ENCODE measurements at places on chromosomes 6 and 20.

GRCh38 chr6:143964674-143965081, 43.4 kb downstream of the PLAGL1 start:
- DNase-seq: no peak

DNA sequence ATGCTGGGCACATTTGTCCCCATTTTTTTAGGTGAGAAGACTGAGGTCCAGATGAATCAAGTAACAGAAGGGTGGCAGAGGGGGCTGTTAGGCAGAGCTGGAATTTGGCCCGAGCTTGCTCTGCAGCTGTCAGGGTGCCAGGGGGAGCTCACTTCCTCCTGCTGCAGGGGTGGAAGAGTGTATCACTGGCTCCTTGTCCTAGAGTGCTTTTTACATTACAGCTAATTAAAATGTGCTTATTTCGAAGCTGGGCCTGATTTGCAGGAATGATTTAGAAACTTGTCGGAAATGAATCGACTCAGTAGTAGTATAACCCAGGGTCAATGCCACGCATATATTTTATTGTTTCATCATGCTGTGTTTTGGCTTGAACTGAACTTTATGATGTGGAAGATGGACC, 11.1 kb downstream of the TOX2 start:
- DNase-seq: peak; percentile 46

DNA sequence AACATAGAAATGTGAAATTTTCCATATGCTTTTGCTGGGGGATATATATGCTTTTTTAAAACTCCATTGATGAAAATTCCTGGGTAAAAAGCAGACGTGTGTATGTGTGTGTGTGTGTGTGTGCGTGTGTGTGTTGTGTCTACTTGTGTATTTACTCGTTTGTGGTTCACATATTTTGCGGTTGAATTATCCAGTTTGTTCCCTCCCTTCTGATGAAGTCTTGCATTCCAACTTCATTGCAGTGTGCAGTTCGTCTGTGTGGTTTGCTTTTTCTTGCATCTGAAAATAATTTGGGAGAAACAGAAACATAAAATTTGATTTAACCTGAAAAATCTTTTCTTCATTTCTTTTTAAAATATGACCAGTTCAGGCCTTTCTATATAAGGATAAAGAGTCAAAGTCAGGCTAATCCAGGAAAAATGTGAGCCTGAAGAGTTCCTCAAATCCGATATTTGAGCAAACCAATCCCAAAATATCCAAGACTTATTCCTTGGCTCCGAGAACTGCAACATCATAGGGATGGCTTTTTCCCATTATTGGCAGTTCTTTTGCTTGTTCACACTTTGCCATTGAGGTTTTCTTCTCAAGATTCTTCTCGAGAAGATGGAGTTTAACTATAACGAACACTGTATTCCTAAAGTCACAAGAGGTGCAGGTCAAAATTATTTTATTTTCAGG, 202.2 kb upstream of the CCN2 start:
- DNase-seq: no peak

GRCh38 chr20:46550461-46550860, at the start of gene OCSTAMP:
OCSTAMP (minus strand) TSS chr20:46550654; CDS start chr20:46550560, 94 bp downstream.
- no peak for DNase-seq

- DNase-seq: no peak
Observed at GRCh38 chr6:154749341-154749740, 16.1 kb downstream of the SCAF8 start.

DNA sequence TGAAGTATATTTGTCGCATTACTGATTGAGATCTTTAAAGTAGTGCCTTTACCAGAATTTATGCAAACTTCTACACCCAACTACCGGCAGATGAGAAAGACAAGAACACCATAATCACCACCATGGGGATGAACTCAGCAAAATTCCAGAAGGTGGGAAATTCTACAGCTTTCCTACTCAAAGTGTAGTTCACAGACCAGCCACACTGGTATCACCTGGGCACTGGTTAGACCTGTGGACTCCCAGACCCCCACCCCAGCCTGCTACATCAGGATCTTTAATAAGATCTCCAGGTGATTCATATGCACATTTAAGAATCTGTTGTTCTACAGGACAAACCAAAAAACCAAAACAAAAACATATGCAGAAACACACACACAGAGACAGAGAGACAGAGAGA, 67.9 kb downstream of the POPDC3 start:
- no peak for DNase-seq

- DNase-seq: no peak
Observed at GRCh38 chr20:40160097-40160550, 528.9 kb downstream of the MAFB start.

DNA sequence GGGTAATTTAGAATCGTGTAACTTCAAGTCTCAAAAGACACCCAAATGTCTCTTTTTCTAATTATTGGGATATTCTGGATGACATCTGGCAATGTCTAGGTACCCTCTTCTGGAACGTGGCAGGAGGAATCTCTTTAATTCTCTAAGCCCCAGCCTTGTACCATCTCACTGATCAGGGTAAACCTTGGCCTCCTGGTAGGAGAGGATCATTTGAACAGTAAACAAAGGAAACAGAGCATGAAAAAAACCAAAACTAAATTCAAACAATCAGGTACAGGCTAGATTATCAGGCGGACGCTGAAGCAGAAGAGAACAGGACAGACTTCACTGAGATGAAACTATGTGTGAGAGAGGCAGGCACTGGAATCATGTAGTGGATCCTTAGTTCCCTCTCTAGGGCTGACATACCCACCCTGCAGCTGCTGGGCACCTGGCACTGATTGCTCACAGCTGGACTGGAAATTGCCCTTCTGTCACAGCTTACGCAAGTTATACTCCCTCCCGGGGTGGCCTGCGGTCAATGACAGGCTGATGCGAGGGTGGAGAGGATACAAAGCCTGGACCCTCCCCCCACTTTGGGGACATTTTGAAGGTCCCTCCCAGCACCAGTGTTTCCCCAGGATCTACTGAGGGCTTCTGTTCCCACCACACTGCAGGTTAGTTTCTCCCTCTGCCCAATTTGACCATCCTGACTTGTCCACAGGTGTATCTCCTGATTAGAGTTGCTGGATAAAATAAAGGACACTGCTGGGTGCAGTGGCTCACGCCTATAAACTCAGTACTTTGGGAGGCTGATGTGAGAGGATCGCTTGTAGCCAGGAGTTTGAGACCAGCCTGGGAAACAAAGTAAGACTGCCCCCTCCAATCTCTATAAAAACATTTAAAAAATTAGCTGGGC, 20.6 kb upstream of the ZBTB24 start:
- DNase-seq: peak; percentile 79

DNA sequence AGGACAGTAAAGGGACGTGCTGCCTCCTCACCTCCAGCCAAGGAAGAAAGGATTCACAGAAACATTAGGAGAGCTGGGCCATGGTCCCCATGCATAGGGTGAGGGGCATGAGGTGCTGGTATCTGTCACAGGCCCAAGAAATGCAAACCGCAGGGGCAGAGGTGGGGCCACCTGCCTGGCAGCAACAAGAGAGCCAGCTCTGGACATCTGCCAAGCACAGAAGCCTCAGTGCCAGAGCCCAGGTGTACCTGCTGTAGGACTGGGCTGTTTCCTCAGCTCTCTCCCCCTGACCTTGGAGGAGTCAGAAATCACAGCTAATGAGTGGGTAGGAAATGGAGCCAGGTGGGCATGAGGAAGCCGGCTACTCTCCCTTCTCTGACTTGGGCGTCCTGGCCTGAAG, 45.3 kb downstream of the SLC2A12 start:
- DNase-seq: peak; percentile 59

GRCh38 chr20:57654363-57654997, 34.3 kb upstream of the ZBP1 start:
- peak; percentile 31 for DNase-seq

DNA sequence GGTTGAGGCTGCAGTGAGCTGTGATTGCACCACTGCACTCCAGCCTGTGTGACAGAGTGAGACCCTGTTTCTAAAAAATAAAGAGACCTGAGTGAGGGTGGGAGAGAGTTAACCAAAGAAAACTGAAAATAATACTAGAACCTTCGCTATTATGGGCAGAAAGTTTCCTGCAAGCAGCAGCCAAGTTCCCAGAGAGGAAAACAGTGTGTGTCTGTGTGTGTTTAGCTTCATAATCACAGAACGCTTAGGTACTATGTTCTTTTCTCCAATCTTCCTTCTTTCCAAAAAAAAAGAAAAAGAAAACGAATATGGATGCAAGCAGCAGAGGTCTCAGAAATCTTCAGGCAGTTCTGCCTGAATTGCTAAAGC, 170.0 kb downstream of the LY86 start:
- DNase-seq: no peak

GRCh38 chr20:25526446-25526845, 58.9 kb downstream of the NINL start:
- DNase-seq: no peak

DNA sequence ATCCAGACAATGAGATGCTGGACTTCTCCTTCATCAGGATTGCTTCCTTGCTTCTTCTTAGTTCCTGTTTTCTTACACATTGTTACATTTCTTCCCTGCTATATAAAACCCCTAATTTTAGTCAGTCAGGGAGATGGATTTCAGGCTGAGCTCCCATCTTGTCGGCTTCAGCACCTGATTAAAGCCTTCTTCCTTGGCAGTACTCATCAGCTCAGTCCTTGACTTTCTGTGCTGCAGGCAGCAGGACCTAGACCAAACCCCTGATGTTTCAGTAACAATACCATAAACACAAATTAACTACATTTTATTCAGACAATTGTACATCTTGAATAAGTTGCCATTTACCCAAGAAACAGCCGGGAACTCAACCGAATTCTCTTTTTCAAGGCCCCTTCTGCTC, 156.4 kb upstream of the RREB1 start:
- no peak for DNase-seq

DNA sequence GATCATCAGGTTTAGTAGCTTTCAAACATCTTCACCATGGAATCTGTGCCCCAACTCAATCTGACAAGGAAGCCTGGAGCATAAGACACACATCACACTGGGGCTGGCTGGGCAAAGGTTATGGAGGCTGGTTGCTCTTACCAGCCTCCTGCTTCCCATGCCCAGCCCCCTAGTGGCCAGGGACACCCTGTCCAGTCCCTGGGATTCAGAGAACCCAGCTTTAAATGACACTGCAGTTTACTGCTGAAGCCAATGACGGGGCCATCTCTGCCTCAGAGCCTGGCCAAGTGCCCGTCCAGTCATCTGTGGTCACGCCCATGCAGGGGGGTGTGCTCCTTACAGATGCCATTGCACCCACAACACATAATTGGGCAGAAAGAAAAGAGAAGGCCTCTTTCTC, 272.9 kb downstream of the SMOC2 start:
- peak; percentile 51 for DNase-seq

GRCh38 chr6:25024821-25025220, 89.1 kb upstream of the RIPOR2 start:
- DNase-seq: no peak

- DNase-seq: no peak
Observed at GRCh38 chr6:127518191-127518709, 885 bp downstream of the MTCL3 start.

DNA sequence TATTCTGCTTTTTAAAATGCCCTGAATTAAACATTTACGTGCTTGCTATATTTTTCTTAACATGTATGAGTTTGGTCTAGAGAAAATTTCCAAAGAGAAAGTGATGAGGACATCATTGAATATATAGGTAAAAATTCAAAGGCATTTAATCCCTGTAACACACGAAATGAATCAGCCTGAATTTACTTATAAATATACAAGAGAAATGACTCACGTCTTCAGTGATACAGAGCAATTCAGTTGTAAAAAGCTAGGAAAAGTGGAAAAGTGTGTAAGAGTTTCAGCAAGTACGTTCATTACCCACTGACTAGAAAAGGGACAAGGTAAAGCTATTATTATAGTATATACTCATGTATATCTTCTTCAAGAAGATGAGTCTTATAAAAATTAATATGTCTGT, 124.8 kb downstream of the HIVEP1 start:
- no peak for DNase-seq

DNA sequence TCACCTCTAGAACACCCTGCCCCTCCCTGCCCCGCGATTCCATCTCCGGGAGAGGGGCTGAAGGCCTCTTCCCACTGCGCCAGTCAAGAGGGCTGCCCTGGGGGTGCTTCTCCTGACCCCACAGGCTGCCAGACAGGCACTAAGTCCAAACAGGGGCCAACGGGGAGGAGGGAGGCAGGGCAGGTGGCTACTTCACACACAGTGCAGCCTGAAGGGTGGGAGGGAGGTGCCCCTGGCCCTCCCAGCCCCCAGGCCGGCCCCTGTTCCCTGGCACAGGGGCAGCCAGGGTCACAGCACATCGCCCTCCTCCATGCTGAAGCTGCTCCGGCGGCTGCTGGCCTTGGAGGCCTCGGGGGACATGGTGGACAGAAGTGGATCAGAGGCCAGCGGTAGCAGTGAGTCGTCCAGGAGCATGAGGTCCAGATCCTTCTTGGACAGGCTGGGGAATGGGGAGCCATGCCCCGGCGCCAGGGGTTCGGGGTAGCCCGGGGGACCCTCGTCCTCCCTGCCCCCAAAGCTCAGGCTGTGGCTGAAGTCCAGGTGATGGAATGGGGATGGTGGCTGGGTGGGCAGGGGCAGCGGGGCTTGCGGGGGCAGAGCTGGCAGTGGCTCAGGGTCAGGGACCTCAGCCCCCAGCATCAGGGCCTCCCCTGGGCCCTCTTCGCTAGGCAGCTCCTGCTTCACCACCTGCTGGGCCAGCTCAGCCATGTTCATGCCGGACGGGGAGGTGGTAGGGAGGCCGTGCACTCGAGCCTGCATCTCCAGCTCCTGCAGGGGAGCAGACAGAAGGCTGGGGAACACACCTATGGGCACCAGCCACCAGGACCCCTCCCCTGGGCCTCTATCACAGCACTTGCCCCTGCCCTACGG, 46.3 kb downstream of the MDFI start:
- DNase-seq: no peak

DNA sequence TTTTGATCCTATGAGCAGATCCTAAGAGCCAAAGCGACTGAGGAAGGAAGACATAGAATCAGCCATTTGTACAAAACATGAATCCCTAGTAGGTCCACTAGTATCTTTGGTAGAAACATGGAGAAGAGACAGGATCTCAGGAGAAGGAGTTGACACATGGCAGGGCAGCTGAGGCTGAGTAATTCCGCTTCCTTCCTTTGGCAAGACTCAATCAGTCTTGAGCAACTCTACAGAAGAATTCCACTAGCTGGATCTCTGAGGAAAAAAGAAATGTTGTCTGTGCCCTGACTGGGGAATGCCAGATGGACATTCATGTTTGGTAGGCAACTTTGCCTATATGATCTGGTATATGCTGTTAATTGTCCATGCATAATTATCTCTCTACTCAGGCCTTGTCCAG, 35.3 kb downstream of the ESR1 start:
- DNase-seq: no peak

- DNase-seq: no peak
Observed at GRCh38 chr20:14721926-14722452, 384.6 kb upstream of the FLRT3 start.

DNA sequence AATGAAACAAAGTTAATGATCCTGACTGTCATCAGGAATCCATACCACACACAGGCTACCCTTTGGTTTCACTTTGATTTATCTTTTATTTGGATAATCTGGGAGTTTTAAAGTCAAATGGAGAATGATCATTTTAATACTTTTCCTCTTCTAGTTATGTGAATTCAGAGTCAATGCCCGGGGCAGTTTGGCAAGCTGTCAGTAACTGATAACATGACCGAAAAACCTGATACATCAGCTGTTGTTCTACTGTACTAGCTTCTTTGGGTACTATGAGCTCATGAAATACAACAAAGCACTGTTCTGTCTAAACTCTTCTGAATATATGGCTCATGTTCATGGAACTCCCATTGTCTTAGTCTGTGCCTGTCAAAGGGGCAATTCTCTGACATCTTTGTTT, 30.2 kb downstream of the KLHL31 start:
- DNase-seq: peak; percentile 27

- no peak for DNase-seq
Observed at GRCh38 chr20:35285806-35286076, 1.2 kb upstream of the EIF6 start.

- no peak for DNase-seq
Observed at GRCh38 chr20:25081730-25082497, at the start of gene VSX1. VSX1 (minus strand) TSS chr20:25082141; CDS start chr20:25082096, 45 bp downstream.
